Muscle of arm (tissue), 14 donors: ENCODE measurements at places on chromosomes 2 and 18. TPM values are rescaled to one million over a fixed set of nuclear protein-coding genes. Genes with fewer than 3 reads are reported as not detected.
A peak's percentile ranks its signal among the peaks of the same experiment; 100 is the strongest.

DNA sequence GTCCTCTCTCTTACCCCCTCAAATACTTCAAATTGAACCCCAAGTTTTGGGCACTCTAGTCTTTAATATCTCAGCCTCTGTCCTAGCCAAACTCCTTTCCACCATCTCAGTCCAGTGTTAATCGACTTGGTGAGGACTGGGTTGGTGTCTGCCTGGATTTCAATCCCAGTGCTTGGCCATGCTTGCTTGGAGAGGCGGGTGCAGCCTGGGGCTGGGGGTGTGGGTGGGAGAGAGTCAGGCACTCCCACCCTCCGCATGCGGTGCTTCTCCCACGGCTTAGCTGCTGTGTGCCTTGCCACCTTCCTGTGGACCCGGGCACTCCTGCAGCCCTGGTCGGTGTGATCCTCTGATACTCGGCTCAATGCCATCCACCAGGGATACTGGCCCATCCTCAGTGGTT lies 220.8 kb upstream of the HDAC4 start:
- no peak for DNase-seq

DNA sequence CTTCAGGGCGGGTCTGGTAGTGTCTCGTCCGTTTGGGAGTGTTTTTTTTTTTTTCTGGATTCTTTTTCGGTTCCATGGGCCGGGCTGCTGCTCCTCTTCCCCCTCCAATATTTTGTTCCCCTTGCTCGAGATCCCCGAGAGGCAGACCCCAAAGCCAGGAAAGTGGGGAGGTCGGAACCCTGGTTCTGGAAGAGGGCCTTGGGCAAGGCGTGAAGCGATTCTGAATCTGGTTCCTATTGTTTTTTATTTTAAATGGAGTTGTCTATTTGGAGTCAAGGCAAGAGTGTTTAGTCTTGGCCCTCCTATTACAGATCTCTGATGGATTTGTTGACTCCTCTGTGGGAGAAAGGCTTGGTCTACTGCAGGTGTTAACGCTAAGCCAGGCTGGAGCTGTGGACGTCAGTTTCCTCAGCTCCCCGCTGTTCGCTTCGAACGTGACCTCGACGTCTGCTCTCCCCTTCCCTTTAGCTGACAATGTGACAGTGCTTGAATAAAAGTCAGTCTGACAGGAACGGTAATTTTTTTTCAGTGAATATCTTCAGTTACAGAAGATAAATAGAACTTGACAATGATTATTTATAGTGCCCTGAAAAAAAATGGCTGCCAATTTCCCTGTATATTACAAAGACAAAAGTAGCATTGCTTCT lies 683 bp upstream of the DNAJC27 start:
- DNase-seq: peak; percentile 74

DNA sequence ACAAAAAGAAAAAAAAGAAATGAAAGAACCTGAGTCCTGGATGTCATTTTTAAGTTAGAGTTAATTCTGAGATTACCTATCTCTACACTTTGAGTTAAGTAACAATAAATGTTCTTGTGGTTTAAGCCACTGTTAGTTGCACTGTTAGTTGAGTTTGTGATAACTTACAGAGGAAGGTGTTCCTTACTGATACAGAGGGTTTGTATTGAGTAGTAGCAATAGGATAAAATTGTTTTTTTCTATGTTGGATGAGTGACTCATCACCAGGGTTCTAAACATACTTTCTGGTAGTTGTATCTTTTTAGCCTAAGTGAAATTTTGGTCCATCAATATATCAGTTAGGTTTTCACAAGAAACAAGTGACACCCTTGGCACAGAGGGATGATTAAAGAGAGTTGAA lies 4.0 kb upstream of the LCLAT1 start:
- DNase-seq: no peak

GRCh38 chr2:175010848-175011254 lies 5.7 kb upstream of the CHN1 start:
- no peak for DNase-seq

SIX2 gene
- 6.2 TPM for polyA plus RNA-seq

DNA sequence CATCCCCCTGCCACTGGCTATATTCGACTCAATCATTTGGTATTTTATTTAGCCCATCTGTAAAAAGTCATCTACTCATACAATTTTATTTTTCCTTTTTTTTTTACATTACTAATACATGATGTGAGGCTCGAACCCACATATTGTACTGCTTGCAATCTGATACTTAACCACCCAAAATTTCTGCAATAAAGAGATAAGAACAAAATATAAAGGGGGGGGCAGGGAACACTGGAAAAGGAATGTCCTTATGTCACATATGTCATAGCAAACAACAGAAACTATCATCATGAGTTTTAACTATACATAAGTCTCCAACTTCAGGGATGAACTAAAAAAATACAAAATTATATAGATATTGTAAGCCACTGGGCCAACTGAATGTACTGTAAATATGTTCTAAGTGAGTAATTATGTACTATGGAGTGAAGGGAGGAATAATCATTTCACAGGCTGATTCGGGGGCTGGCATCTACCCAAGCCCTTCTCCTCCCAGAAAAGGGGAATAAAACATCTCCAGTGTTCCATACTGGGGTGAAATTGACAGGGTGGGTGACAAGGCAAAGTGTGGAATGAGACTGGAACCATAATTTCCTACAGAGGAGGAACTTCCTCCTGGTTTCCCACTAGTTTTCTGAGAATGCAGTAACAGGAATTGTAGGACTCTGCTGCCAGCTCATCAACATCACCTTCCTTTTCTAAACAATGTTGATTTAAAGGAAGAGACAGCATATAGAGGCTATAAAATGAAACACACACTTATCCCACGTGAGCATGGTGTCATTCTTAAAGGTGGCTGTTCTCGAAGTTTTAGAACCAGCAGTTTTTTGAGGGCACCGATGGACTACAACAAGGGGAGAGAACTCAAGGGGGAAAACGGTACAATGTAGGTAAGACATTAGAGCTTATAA lies 79.5 kb downstream of the FARSB start:
- DNase-seq: no peak

DNA sequence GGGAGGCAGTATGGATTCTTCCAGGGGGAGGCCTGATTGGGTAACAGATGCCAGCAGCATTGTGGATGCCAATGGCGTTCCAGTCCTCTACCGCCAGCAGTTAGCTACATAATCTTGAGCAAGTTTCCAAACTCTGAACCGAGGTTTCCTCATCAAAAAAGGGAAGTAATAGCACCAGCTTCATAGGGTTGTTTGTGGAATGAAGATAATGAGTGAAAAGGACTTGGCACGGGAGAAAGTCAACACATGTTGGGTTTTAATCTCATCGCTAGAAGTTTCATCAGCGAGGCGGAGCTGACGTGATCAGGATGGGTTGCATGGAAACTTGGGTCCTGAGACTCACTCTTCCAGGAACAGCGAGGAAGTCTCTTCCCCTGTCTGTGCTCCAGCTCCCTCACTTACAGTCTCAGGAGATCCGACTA lies 266.7 kb downstream of the SH3BP4 start:
- no peak for DNase-seq

KCNS3 gene
- 11.2 TPM for polyA plus RNA-seq

STK25 gene
- 295 TPM for polyA plus RNA-seq

DNA sequence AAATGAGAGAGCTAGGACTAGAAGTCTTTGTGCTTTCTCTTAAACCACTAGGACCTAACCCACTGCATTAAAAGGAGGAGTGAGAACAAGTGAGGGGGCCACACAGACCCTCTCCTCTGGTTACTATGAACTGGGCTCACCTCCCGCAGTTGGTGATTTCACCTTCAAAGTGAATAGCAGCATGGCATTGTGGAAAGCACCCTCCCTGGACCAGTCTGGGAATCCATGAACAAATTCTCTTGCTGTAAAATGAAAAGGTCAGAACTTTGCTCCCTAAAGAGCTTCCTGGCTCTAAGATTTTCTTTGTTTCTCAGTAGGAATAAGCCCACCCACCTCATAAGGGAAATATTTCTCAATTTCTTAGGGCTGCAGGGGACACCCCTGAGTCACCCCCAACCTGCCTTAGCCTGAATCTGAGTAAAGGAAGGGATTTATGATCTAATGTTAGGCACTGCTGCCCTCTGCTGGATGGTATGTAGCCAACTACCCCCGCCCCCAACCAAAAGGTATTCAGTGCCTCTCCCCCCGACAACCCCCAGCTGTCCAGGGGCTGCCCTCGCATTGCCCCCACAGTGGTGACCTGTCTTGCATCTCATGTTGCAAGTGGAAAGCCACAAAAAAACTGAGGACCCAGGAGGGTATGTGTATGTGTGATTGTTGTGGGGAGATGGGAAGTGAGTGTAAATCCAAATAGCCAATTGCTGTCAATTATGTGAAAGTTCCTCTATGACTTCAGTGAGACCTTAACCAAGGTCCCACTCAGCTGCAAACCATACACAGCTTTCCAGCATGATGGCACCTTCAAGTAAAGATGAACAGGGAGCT lies 230.9 kb upstream of the SLC14A2 start:
- peak; percentile 77 for DNase-seq

DNA sequence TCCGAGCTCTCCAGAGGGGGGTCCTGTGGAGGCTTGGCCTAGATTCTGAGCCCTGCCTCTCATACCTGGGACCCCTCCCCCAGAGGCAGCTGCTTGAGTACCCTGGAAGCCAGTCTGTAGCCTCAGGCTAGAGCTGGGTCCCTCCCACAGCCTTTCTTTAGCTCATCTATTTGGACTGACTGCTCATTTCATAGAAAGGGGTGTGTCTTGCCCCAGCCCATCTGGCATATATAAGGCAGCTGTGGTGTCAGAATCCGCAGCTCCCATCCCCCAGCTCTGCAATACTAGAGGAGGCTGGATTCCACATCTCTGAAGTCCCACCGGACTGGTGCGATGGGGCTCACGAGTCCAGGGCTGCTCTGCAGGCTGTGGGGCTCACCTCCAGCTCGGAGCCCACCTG lies 26.1 kb downstream of the MPHOSPH10 start:
- DNase-seq: peak; percentile 33

SERPINB4 gene
- not detected for polyA plus RNA-seq

GRCh38 chr2:226497146-226497909 lies 302.3 kb downstream of the IRS1 start:
- no peak for DNase-seq

DNA sequence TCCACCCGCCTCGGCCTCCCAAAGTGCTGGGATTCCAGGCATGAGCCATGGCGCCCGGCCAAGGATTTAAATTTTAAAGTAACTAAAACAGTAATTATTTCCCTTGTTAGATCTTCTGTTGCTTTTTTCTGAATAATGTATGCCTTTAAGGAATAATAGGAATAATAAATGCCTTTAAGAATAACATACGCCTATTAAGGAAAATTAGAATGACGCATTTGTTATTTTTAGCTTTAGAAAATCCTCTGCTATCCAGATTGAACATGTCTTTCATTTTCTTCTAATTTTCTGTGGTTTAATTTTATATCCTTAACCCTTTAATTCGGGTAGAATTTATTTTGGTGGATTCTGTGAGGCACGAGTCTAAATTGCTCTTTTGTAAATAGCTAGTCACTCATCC lies 23.1 kb upstream of the TMBIM1 start:
- no peak for DNase-seq

DNA sequence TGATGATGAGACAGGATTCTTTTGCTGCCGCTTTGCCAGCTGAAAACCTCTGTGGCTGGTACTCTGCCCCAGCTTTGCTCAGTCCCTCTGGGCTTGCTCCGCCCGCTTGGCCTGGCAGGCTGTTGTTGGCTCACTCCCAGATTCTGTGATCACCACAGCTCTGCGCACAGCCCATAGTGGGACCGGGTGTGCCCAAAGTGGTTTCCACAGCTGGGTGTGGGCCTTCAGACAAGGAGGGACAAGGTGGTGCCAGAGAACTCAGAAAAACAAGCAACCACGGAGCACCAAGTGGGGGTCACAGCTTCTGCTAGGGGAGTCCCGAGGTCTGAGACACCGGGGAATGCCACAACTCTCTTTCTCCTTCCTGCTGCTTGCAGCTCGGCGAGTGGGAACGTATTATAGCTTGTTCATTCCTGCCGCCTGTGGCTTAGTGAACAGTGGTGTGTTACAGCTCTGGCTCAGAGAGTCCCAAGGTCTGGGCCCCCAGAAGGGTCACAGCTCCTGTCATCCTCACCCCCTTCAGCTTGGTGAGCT lies 9.2 kb upstream of the KYNU start:
- peak; percentile 6 for DNase-seq

GRCh38 chr2:1867141-1867540 lies 122.8 kb upstream of the PXDN start:
- DNase-seq: no peak

- DNase-seq: no peak
These were observed 215.0 kb downstream of the SUCLG1 start for GRCh38 chr2:84243788-84244733.

- DNase-seq: no peak
These were observed 19.7 kb upstream of the PPM1B start for GRCh38 chr2:44148999-44149398.

SLC8A1 gene
- 11.0 TPM for polyA plus RNA-seq

- DNase-seq: peak; percentile 58
These were observed 270.8 kb downstream of the NYAP2 start for GRCh38 chr2:225670111-225670974.

DNA sequence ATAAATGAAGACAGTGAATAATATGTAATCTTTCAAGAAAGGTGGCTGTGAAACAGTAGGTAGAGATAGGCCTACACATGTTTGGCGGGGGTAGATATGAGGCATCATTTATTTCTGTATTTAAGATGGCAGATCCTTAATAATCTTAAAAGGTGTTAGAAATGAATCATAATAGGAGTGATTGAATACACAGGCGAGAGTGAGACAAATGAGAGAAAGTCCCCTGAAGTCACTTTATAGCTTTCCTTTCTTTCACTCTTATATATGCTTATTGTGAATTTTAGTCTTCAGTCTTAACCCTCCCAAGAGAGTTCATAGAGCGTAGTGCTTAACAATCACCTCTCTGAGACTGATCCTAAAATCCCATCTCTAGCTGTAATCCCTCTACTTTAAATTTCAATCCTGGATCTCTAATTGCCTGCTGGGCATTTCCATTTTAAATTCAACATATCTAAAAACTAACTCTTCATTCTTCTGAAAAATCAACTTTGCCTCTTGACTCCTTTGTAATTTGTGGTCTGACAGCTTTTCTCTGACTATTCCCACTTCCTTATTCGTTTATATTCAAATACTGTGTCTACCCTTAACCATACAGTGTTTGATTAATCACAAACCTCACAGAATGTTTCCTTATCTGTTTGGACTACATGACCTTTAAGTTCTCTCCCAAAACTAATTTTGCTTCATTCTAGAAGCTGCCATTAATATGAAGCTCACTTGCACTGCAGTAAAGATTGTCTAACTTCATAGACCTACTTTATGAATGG lies 463.7 kb upstream of the FSIP2 start:
- no peak for DNase-seq

CELF4 gene
- polyA plus RNA-seq: 9.5 TPM

- DNase-seq: no peak
These were observed 6.1 kb upstream of the SOX11 start for GRCh38 chr2:5686068-5686467.

CFAP65 gene
- polyA plus RNA-seq: not detected

TLX2 gene
- polyA plus RNA-seq: not detected
